Left ventricle myocardium superior (tissue), 1 donor: ENCODE measurements at places on chromosomes 4 and X.

DNA sequence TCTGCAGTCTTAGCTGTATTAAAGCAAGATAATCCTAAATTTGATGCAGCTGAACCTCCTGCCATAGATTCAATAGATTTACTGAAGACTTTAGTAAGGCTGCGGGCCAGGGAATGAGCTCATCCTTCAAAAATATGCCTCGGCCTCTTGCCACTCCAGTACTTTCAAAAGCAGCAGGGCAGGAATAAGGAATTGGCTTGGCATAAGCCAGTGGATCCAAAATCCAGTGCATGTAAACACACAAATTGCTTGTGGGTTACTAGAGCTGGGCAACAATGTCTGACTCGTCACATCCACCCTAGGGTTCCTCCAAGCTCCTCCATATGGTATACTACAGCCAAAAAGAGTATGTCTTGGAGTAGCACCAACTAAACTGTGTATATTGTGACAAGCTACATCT is 165.0 kb downstream of the AMELX start:
- DNase-seq = peak; percentile 20

- DNase-seq = no peak
Measured at GRCh38 chr4:9943761-9944160, 77.5 kb downstream of the SLC2A9 start.

DNA sequence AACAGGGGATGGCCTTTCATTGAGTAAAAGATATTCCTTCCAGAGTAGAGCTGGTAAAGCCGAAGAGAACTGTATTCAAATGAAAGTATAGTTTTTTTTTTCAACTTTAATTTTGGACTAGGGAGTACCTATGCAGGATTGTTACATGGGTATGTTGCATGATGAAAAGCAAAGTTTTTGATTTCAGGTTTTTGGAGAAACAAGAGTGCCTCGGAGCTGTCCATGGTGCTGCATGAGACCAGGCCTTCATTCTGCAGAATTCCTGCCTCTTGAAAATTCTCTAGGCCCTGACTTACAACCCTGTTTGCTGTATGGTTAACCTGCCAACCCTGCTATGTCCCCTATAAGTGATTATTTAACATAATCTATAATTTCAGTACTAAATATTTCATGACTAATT is 1065.7 kb upstream of the FTHL17 start:
- DNase-seq = no peak

DNA sequence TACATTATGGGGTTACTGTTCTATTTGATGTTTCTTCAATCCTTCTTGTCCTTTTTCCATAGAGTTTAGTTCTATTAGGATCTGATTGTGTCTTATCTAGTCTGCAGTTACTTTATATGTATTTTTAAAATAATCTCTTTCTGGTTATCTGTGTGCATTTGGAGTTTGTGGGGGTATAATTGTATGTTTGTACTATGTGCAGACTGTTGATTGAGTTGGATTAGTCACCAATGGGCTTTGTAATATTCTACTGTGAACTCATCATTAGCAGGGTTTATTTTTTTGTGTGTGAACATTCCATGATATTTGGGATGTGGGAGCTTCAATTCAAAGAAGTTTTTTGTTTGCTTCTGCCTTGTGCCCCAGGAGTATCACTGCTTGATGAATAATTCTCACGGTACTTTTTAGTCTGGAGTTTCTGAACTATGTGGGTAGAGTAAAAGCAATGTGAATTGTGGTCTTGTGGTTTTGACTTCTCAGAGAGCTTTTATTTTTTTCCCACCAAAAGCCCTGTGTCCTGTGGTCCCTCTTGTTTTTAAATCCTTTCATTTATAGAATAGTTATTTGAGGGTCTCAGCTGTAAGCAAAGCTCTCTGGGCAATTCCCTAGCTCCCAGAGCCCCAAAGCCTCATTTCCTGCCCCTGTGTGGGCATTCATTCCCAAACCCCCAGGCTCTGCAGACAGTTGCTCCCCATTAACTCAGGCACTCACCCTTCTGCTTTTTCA is 127.8 kb downstream of the PHKA2 start:
- DNase-seq = no peak

GRCh38 chr4:152705903-152706302 is 26.1 kb upstream of the TMEM154 start:
- no peak for DNase-seq

GRCh38 chr4:152628128-152628527 is 51.7 kb downstream of the TMEM154 start:
- DNase-seq = peak; percentile 52

- no peak for DNase-seq
Measured at GRCh38 chrX:38262715-38263620, 42.3 kb upstream of the SRPX start.
